Thyroid gland (tissue), 4 donors: ENCODE measurements at places on chromosomes 2 and 18.
A peak's percentile ranks its signal among the peaks of the same experiment; 100 is the strongest.

DNA sequence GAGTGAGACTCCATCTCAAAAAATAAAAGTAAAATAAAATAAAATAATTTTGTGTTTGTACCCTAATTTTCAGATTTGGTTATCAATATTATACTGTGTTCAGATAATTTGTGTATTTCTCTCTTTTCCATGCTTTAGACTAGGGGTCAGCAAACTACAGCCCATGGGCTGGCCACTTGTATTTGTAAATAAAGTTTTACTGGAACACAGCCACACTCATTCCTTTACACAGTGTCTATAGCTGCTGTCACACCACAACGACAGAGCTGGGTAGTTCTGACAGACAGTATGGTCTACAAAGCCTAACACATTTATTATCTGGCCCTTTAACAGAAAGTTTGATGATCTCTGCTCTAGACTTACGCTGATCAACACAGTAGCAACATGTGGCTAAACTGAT is 43.8 kb downstream of the SNORC start:
- DNase-seq: no peak

DNA sequence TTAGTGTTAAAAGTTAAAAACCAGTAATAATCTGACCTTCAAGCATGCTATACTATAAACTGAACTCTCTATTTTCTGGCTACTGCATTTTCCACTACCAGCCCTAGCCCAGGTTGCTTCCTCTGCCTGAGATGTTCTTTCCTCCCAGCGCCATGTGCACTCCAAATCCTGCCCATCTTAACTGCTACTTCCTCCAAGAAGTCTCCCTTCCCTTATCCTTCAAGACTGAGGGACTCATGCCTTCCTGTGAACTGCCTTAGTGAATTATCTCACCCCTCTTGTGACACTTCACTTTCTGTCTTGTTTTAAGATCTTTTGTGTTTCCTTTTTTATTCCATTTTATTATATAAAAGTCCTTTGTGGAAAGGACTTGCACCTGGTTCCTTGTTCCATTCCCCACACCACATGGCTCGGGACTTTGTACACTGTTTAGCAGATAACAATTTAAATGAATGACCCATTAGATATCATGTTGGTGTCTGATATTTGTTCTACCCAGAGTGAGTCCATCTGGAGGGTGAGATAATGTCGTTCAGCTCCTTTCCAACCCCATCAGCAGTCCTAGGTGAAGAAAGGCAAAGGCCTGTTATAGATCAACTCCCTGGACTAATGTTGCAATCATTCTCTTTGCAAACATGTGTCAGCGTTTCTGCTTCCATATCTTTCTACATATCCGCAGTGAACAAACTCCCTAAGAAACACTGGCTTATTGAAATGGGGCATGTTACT is 20.9 kb upstream of the AGFG1 start:
- no peak for DNase-seq

- DNase-seq: no peak
Measured at GRCh38 chr2:176552501-176553135, 283.4 kb downstream of the MTX2 start.

DNA sequence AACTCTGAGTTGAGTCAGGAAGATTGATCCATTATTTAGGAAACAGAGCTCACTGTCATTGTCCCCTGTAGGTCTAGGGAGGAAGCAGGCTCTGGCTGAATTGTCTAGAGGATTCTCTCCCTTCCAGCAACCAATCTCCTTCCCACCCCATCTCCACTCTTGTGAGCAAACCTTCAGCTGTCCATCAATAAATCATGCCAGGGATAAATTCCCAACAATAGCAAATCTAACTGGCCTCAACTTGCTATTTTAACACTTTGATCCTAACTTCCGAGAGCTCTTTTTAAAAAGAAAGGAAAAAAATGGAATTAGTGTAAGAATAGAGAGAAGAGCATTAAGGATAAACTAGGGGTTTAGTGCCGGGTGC is 53.5 kb downstream of the ATP8B1 start:
- no peak for DNase-seq

- DNase-seq: no peak
Measured at GRCh38 chr2:28530782-28531181, 34.9 kb downstream of the PLB1 start.

GRCh38 chr2:233053928-233054784 is 6.0 kb upstream of the INPP5D start:
- DNase-seq: peak; percentile 60

- no peak for DNase-seq
Measured at GRCh38 chr2:185862657-185863398, 124.2 kb downstream of the FSIP2 start.
